ENCODE measurements at places on chromosomes 4 and X.

DNA sequence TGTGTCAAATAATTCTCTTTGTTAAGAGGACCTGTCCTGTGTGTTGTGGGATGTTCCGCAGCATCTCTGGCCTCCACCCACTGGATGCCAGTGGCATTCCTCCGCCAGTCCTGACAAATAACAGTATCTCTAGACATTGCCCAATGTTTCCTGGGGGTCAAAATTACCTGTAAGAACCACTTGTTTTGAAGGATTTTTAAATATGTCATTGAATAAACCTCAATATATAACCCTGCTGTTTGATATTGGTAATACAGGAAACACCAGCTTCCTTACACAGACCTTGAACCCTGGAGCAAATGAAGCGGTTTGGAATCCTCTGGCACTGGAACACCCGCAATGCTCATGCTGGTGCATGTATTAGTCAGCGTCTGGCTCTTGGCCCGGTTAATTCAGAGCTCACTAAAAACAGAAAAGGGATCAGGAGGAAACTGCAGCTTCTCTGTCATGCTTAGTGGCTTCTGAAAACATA, 101.3 kb downstream of the TBL1X start:
- peak; percentile 38 for DNase-seq

- no peak for DNase-seq
Observed at GRCh38 chrX:42725196-42725595, 52.8 kb downstream of the PPP1R2C start.

- no peak for DNase-seq
Observed at GRCh38 chr4:121741751-121742150, 23.2 kb downstream of the SMIM43 start.

GRCh38 chr4:87092389-87093141, 127.9 kb downstream of the KLHL8 start:
- DNase-seq: peak; percentile 93

- no peak for DNase-seq
Observed at GRCh38 chr4:65589331-65589730, 81.0 kb downstream of the EPHA5 start.

DNA sequence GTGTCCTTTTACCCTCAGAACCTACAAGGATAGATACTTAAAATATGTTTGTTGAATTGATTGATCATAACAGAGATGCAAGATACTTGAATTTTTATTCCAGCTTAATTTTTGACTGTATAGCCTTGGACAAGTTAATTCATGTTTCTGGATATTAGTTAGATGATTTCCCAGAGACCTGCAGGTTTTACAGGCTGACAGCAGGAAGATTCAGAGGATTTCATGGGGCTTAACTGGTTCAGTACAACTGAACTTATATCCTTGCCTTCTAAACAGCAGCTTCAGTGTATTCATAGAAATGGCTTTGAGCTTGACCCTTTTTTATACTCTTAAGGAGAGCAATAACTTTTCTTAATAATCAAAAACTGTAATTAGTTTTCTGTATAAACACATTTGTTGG, 62.2 kb upstream of the IL13RA1 start:
- no peak for DNase-seq

GRCh38 chr4:121344098-121344497, 36.7 kb downstream of the QRFPR start:
- no peak for DNase-seq

DNA sequence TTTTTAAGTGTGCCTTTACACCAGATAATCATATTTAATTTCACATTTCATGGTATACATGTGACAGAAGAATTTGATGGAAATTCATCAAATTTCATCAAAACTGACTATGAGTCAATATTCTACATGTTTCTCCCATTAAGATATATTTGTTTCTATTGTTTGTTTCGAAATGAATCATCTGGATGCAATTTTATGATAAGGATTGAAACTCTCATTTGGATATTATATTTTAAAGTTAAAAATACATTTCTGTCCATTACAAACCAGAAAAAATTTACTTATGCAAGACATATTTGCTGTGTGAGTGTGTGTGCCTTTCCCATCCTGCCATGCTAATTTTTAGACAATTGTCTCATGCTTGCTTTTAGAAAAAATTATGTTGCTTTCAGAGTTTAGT, 52.2 kb downstream of the SULT1B1 start:
- no peak for DNase-seq

DNA sequence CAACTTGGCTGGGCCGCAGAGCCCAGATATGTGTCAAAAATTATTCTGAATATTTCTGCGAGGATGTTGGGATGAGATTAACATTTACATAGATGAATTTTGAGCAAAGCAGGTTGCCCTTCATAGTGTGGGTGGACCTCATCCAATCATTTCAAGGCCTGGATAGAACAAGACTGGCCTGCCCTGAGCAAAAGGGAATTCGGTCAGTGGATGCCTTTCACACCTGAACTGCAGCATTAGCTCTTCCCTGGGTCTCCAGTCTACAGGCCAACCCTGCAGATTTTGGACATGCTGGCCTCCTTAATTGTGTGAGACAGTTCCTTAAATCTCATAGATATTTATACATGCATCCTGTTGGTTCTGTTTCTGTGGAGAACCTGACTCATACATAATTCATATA, 32.4 kb upstream of the SLC10A4 start:
- DNase-seq: no peak

DNA sequence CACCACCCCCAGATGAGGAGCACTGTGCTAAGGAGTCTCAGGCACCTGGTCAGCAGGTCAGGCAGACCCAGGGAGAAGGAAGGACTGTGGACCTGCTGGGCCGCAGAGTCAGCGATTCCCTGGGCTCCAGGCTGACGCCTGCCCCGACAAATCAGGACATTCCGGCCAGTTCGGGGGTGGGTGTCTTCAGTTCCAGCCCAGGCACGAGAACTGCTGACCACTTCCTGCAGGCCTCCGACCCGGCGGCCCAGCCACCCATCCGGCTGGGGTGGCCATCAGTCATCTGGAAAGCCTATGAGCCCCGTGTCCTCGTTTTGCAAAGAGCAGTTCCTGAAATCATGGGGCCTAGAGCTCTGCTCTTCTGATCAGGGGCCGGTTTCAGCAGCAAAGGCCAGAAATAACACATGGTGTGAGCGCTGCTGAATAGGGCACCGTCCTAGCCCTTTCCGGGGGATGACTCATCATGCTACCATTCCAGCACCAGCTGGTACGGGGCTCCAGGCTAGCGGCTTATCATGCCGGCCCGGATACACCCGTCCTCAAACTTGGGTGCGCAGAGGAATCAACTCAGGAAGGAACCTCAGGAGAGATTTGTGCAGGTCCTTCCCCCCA, 7.8 kb upstream of the SH3TC1 start:
- DNase-seq: peak; percentile 90

DNA sequence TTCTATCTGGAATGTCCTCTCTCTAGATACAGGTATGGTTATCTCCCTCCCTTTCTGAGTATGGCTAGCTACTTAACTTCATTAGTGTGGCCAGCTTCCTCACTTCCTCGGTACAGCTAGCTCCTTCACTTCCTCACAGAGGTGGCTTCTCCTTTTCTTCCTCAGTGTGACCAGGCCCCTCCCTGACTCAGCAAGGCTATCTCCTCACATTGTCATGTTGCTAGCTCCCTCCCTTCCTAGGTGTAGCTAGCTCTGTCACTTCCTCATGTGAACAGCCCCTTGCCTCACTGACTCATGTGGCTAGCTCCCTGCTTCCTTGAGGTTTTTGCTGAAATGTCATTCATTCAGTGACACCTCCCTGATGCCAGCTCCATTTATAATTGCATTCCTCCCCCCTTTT, 67.3 kb upstream of the DDIT4L start:
- no peak for DNase-seq

DNA sequence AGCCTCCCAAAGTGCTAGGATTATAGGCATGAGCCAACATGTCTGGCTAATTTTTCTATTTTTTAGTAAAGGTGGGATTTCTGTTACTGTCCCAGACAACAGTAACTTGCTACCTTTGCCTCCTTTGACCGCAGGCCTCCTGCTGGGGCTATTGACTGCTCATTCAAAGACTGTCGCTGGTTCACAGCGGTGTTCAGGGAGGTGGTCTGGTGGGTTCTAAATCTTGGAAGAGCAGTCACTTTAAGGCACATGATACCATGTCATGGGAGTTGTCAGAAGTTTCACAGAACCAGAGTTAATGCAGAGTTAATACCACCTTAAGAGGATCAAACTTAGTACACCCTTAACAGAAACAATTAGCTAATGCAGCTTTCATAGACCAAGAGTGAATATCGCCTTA, 3.8 kb downstream of the ASMT start:
- no peak for DNase-seq

All from hematopoietic multipotent progenitor cell treated with erythropoietin and hydrocortisone succinate and interleukin-3 and kit ligand, for 8 days (in vitro differentiated cells).